Activated CD4-positive, alpha-beta T cell treated with anti-CD3 and anti-CD28 coated beads, Interleukin-2, amount 50 U/mL, for 16 hours (primary cell): ENCODE measurements at places on chromosomes 12 and 14.
A peak's percentile ranks its signal among the peaks of the same experiment; 100 is the strongest.

DNA sequence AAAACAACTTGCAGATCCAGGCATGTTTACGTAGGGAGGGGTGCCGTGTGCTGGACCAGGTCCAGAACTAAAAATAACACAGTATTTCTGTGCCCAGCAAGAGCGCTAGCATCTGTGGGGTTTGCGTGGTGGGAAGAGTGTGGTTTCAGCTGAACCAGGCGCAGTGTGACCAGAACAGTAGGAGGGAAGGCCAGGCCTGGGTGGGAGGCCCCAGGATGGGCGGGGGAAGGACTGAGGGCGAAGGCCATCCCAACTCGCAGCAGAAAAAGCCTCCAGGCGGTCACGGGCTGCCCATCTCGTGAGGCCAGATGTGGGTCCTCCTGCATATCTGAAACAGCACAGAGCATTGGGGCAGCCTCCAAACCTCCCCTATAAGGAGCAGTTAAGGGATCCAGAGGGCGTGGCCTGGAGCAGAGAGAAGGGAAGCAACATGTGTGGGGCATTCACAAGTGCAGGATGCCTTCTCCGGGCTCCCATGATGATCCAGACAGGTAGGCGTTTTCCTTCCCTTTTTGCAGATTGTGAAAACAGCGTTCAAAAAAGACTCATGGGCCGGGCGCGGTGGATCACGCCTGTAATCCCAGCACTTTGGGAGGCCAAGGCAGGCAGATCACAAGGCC is 17.8 kb upstream of the CD9 start:
- no peak for DNase-seq

DNA sequence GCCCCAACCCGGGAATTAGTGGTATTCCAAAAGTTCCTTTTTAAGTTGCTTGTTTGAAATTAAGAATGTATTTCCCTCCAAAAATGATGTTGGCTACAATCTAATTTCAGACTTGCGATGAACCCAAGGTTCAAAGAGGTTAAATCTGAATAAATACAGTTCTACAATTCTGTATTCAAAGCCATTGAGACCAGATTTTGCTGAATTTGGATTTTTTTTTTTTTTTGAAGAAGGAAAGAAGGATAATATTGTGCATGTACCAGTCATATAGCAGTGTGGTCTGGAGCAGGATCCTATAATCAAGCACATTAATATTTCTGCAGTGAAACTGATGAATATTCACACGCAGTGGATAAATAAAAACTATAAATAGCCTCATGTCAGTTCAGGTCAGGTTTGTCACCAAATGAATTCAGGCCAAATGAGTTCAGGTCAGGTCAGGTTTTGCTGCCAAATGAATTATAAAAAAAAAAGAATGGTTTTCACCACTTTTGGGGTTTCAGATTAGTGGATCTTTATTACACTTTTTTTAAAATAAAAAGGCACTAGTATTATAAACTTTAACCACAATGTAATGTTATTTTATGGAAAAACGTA is 69.5 kb downstream of the CRADD start:
- no peak for DNase-seq

GRCh38 chr12:19572920-19573558 is 133.7 kb downstream of the AEBP2 start:
- DNase-seq, result peak; percentile 50

- no peak for DNase-seq
Observed at GRCh38 chr14:90017371-90017770, 44.4 kb upstream of the KCNK13 start.

- no peak for DNase-seq
Observed at GRCh38 chr12:2924019-2924418, 33.3 kb downstream of the TULP3 start.

GRCh38 chr14:71411285-71411595 is 504.0 kb downstream of the PCNX1 start:
- DNase-seq, result peak; percentile 20

DNA sequence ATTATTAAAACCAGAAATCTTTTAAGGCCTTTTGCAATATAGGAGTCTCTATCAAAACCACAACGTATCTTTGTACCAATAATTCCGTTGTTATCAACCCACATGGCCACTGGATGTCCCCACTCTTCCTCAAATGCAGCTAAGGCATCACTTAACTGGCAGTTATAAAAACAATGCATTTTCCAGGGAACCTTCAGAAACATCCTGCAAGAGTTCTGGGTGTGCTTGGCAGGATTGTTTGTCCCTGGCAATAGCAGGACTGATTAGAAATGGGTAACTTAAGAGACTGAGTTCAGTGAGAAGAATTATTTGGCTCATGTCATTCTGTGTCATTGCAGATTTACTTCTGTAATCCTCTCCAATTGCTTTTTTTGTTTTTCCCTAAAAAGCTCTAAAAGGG is 112.0 kb downstream of the SLC15A5 start:
- peak; percentile 6 for DNase-seq
